IMR-90 (cell line): ENCODE measurements at places on chromosomes 11 and 22. TPM values are rescaled to one million over a fixed set of nuclear protein-coding genes. Genes with fewer than 3 reads are reported as not detected.

AQP11 gene
- total RNA-seq = 1.1 and 1.4 TPM in 2 replicates

DNA sequence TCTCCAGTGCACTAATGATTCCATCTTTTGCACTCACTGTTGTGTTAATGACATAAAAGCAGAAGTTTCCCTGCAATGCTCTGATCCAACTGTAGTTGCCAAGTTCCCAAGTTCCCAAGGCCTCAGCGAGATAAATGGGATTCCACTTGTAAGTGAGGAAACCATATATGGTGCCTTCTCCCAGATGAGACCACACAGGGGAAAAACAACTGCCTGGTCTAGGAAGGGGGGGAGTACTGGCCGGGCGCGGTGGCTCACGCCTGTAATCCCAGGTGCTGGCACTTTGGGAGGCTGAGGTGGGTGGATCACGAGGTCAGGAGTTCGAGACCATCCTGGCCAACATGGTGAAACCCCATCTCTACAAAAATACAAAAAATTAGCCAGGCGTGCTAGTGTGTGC lies 23.3 kb upstream of the RELA start:
- no peak for DNase-seq

- no peak for DNase-seq
Observed at GRCh38 chr11:34145073-34145472, 39.6 kb downstream of the NAT10 start.

HSPB2 gene
- total RNA-seq = under 0.01 and 0.18 TPM in 2 replicates

GRCh38 chr11:68053117-68053516 lies 14.3 kb downstream of the TCIRG1 start:
- DNase-seq = no peak

GRCh38 chr22:37965940-37966664 lies 12.6 kb downstream of the POLR2F start:
- peak; percentile 11 for DNase-seq

SLC25A18 gene
- under 0.01 TPM in 1 of 2 replicates, not detected in the other for total RNA-seq

- no peak for DNase-seq
Observed at GRCh38 chr22:22193923-22194322, 50.7 kb upstream of the VPREB1 start.

SLC22A6 gene
- total RNA-seq = not detected in 2 replicates

ME3 gene
- 9.0 and 9.2 TPM in 2 replicates for total RNA-seq

GRCh38 chr11:8671193-8671612 lies 11.3 kb downstream of the TRIM66 start:
- peak; percentile 97 for DNase-seq

- peak; percentile 50 for DNase-seq
Observed at GRCh38 chr11:115665958-115666357, 161.7 kb upstream of the CADM1 start.

ARHGEF17 gene
- 19.4 and 21.7 TPM in 2 replicates for total RNA-seq

FGF19 gene
- not detected in 2 replicates for total RNA-seq

DNA sequence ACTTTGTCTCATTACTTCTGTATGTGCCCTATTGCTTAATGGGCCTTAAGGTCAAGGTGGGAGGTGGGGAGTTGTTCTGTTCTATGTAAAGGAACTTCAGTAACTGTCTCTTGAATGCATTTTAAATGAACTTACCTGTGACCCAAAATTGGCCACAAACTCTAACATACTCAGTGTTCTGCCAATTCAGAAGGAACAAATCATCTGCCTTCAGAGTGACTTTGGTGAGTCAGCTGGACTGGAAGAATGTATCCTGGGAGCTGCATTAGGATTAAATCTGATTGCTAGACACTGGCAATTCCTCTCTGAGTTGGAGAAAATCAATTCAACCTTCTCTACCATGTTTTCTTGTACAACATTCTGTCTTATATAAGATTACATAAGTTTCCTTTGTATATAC lies 1104.8 kb downstream of the DLG2 start:
- no peak for DNase-seq

DNA sequence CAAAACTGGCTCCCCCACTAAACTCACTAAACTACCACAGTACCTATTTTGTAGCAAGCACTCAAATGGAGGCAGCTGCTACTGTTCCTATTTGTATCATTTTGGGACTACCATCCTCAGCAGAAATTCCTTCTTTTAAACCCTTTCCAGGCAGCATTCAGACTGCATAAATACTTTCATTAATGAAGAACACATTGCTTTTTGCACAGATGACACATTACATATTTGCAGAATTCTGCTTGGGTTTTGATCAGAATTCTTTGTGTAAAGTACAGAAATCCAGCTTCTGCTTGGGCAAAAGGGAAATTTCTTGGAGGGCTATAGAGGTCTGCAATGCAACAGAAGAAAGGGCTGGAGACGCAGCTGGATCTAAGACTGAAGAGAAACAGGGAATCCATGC lies 24.2 kb downstream of the RBX1 start:
- no peak for DNase-seq

GRCh38 chr11:118625976-118626375 lies 18.6 kb downstream of the PHLDB1 start:
- no peak for DNase-seq

DNA sequence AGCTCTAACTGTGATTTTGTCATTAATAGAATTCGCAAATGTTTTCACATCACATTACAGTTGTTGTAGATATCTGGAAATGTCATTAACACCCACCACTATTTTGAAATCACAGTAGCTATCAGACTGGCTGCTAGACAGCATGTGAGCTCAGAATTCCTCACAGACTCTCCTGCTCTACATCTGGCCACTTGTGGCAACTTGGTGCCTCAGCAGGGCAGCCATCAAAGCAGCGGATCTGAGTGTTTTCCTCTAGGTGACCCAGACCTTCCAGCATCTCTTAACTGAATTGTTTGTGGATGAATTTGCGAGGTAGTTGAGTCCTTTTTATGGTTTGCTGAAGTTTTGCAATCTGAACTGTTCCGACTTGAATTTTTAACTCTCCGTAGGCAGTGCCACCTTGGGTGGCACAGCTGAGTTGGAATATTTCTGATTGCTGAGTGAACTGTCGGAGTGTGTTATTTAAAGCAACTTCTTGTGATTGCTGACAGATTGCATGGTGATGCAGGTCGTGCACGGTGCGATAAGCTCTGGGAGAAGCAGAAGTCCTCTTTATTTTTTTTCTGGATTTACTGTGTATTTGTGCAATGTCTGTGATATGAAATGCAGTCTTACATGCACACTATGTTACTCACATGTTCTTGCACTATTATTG lies 114.0 kb upstream of the PLET1 start:
- no peak for DNase-seq

DNA sequence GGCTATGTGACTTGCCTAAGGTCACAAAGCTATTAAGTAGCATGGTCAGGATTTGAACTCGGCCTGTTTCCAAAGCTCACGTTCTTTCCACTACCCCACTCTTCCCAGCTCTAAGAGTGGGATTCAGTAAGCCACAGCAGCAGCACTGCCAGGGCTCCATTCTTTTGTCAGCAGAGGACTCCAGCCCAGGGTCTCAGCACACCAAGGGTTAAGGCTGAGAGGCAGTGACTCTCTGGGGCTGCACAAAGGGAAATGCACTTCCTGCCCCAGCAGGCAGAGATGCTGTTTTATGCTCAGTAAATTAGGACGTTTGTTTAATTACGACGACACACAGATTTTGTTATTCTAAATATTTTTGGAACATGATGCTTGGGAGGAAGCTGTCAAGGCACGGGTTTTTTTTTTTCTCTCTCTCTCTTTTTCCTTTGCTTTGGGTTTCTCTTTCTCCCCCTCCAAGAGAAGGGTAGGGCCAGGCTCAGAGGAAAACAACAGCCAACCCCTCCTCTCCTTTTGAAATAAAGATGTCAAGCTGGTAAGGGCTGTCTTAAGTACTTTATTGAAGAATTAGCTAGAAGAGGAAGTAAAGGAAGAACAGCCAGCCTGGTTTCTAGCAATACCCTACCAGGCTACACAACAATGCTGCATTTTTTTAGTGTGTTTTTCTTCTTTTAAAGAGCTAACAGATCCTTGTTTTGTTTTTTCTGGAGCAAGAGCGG lies 2.8 kb downstream of the MYH9 start:
- no peak for DNase-seq

GRCh38 chr11:34356576-34356912 lies 1.3 kb downstream of the ABTB2 start:
- peak; percentile 33 for DNase-seq

CALCA gene
- total RNA-seq = not detected in 2 replicates

RAPSN gene
- total RNA-seq = not detected in 2 replicates

OR2AT4 gene
- not detected in 2 replicates for total RNA-seq

GRCh38 chr11:120686516-120686915 lies 175.0 kb downstream of the GRIK4 start:
- no peak for DNase-seq

DNA sequence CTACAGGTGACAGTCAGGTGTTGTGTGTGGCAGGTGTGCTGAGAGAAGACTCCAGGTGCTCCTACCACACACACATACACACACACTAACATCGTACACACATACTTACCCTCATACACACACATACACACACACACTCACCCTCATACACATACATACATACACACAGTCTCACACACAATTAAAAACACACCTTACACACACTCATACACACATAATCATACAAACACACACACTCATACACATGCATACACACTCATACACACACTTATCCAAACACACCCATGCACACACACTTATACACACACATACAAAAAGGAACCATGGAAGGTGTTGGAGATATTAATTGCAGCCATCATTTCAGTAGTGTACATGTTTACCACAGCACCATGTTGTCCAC lies 4.6 kb downstream of the KRTAP5-3 start:
- no peak for DNase-seq

OTOG gene
- not detected in 2 replicates for total RNA-seq

DDX25 gene
- total RNA-seq = under 0.01 TPM in 1 of 2 replicates, not detected in the other

DNA sequence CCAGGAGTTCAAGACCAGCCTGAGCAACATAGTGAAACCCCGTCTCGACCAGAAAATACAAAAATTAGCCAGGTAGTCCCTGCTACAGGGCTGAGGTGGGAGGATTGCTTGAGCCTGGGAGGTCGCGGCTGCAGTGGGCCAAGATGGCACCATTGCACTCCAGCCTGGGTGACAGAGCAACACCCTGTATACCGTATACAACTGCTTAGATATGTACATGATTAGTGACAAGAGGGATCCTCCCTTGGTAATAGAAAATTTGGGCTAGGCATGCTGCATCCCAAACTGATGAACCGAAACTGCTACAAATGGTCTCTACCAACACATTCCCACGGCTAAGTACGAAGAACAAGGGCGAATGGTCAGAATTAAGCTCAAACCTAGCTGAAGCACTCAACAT lies 12.2 kb upstream of the SLC37A4 start:
- no peak for DNase-seq

TSSK2 gene
- total RNA-seq = not detected in 2 replicates

- no peak for DNase-seq
Observed at GRCh38 chr22:32775957-32776356, 25.5 kb upstream of the TIMP3 start.

DNA sequence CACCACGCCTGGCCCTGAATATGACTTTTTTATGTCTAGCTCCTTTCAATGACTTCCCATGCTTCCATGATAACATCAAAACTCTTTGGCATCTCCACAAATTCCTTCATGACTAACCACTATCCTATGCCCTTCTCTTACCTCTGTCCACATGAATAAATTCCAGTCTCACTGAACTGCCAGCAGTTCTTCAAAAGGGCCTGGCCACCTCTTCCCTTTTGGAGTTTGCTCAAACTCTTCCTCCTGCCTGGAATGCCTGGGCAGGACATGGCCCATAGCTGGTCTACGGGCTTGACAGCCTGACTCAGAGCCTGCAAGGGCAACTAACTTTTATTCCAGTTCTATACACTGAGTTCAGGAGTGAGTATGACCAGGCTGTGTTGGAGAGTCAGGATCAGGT lies 41.8 kb upstream of the ZBTB16 start:
- no peak for DNase-seq

DNA sequence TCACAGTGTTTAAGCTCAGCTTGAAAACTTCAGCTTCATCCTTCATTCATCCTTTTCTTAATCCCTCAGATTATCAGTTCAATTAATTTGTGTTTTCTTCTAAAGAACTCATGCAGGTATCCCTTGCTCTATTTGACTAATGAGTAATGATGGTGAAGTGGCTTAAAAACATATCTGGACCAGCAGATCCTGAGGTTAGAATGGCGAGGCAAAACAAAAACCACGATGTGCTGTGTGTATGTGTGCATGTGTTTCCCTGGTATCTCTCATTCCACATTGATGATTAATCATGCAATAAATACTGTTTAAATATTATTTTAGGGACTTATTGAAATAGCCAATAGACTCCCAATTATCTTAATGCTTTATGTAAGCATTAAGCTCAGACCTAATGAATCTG lies 437.0 kb downstream of the DYNC2H1 start:
- peak; percentile 67 for DNase-seq

DNA sequence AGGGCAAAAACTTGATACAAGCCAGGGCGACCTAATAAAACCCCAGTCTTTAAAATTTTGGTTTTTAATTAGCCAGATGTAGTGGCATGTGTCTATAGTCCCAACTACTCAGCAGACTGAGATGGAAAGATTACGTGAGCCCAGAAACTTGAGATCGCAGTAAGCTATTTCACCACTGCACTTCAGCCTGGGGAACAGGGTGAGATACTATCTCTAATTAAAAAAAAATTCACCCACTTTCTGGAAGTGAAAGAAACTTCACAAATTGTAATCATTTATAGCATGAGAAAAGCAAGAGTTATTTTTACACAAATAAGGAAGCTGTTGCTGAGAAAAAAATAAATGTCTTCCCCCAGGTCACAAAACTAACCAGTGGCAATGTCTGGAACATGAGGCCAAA lies 882 bp upstream of the GLYATL2 start:
- no peak for DNase-seq

DNA sequence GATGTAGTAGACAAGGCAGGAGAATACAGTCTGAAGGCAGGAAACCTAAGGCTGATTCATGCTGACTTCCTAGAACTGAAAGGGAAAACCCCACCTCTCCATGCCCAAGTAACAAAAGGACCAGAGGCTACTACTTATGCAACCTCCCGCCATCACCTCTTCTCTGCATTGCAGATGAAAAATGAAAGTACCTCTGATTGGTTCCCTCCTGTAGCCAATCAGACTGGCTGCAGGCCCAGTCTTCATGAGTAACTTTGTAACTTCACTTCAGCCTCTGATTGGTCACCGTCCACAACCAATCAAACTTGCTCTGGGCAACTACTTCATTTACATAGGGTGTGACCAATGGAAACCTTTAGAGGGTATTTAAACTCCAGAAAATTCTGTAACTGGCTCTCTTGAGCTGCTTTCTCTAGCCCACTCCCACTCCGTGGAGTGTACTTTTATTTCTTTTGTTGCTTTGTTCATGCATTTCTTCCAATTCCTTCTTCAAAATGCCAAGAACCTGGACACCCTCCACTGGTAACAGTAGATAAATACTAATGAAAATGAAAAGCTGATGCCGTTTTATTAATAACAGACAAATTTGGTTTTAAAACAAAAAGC lies 5.2 kb upstream of the MAP6 start:
- peak; percentile 56 for DNase-seq

DNA sequence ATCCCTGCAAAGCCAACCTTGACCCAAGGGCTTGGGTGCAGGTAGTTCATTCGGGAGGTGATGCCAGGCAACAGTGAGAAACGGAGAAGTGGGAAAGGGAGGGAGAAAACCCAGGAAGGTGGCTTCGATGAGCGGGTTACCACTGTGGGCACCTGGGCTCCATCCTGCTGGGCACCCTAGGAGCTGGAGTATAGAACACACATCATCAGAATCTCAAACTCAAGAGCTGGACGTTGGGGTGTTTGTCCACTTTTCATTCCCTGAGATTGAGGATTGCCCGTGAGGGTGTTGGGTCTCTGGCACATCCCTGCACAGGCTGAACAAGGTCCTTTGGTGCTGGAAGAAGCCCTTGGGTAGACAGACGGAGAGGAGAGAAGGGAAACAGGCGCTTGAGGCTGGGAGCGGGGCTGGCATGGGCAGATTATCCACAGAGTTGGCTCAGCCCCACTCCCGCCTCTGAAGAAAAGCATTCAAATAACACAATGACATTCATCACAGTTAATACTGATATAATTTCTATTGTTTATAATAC lies 70.4 kb downstream of the LRRC32 start:
- no peak for DNase-seq
